Dermis microvascular lymphatic vessel endothelial cell (primary cell): ENCODE measurements at places on chromosomes 16 and 17.

- no peak for DNase-seq
These were observed 125.7 kb downstream of the CMIP start for GRCh38 chr16:81570151-81570846.

- no peak for DNase-seq
These were observed 10.2 kb downstream of the RAB11FIP4 start for GRCh38 chr17:31401456-31402254.

GRCh38 chr17:81916234-81917001, 1.6 kb downstream of the SIRT7 start:
- no peak for DNase-seq

DNA sequence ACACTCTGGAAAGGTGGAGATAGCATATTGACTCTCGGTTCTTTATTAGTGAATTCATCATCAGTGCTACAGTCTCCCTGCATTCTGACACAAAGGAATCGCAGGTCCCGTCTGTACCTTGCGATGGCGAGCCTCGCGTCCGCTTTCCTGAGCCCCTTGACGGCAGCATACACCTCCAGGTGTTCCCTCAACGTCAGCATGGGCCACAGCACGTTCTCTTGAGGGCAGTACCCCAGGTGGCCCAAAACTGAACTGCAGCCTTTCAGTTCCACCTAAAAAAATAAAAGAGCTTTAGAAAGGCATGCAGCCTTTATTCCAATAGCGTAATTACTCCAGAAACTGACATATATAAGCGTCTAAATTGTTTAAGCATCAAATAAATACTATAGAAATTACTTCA, 24.2 kb upstream of the ABCA9 start:
- DNase-seq: no peak
